ENCODE measurements at places on chromosomes 1 and 21.

DNA sequence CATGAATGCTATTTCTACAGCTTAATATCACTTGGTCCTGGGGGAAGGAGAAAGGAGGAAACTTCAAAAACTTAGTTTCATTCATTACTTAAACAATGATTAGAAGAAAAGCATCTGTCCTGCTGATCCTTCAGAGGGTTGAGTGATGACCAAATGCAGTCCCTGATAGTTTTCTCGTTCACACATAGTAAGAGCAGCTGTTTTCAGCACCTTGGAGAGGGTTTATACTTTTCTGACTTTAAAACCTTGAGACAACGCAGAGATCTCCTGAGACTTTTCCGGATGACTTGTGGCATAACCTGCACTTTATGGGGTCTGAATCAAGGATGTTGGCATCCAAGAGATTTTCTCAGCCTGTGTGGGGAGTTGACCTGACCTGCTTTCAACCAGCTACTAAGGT, 94.0 kb upstream of the KCND3 start:
- DNase-seq, result no peak

GRCh38 chr1:93605812-93606512, 75.7 kb downstream of the BCAR3 start:
- no peak for DNase-seq

DNA sequence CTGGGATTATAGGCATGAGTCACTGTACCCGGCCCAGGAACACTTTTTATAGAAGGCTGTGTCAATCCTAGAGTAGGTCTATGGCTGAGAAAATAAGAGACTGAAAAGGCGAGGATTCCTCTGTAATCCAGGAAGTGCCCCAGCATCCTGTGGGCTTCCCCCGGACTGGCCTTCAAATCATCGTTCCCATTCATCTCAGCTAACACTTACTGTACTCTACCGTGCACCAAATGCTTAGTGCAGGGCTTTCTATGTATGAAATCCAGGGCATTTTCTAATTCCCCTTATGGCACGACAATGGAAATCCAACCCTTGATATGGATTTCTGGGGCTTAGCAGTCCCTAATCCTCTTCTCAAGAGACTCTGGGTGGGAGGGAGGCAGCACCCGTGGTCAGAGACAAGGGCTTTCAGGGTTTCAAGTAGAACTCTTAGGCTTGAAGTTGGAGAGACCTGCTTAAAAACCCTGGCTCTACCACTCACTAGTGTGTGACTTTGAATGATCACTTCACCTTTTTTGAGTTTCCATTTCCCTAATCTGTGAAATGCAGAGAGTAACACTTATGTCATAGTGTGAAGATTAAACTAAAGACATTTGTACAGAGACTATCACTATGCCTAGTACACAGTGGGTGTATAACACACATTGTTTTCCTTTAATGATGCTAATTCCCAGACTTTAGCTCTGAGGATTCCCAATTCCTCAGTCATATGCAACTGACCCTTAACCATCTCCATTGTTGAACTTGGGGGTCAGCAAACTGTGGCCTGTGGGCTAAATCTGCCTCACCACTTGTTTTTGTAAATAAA, 20.3 kb downstream of the MECR start:
- DNase-seq, result no peak

DNA sequence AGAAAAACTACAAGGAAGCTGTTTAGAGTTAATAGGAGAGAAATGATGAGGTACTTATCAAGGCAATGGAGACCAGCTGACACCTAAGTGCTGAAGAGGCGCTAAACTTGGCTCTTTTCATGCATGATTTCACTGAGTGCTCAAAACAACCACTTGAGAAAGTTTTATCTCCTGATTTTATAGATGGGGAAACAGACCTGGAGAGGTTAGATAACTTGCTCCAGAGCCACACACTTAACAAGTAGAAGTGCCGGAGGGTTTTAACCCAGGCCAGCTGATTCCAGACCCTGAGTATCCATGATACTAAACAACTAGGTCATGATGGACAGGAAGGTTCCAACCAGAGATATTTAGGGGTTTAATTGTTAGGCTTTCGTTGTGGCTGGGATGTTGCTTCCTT, 25.9 kb downstream of the UBE2U start:
- no peak for DNase-seq

- no peak for DNase-seq
These were observed 110.6 kb downstream of the USP25 start for GRCh38 chr21:15840406-15840805.

- DNase-seq, result no peak
These were observed 267.7 kb upstream of the C1orf87 start for GRCh38 chr1:60341274-60341673.
